Hematopoietic multipotent progenitor cell treated with erythropoietin and hydrocortisone succinate and interleukin-3 and kit ligand, for 6 days (in vitro differentiated cells): ENCODE measurements at places on chromosomes 7 and 10.

DNA sequence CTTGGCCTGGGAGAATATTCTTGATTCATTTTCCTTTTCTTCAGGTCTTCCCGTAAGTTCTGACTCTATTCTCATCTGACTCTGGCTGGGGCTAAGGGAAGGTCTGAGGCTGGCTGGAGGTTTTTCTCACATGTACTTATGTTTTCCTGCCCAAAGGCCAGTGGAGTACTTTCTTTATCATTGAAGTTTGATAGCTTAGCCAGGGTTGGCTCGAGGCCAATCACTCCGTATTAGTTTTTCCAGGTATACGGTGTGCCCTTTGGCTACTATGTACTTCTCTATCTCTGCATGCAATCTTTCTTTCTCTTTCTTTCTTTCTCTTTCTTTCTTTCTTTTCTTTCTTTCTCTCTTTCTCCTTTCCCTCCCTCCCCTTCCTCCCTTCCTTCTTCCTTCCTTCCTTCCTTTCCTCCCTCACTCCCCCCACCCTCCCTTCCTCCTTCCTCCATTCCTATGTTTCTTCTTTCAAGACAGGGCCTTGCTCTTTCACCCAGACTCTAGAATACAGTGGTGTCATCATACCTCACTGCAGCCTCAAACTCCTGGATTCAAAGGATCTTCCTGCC is 26.8 kb upstream of the VKORC1L1 start:
- no peak for DNase-seq

DNA sequence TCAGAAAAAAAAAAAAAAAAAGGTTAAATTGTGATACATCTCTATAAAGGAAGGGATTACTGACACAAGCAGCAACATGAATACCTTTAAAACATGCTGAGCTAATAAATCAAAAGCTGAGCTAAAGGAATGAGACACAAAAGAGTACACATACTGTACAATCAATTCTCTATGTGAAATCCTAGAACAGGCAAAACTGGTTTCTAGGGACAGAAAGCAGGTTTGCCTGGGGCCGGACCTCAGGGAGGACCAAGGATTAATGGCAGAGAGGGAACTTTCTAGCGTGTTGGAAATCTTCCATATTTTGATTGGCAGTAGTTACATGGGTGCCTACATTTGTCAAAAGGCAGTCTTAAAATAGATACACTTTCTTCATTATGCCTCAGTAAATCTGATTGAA is 52.5 kb downstream of the KLRG2 start:
- DNase-seq, result no peak

- no peak for DNase-seq
These were observed 468 bp upstream of the IRF5 start for GRCh38 chr7:128937271-128937646.

GRCh38 chr10:89213191-89213808 is 6.2 kb upstream of the CH25H start:
- peak; percentile 69 for DNase-seq

DNA sequence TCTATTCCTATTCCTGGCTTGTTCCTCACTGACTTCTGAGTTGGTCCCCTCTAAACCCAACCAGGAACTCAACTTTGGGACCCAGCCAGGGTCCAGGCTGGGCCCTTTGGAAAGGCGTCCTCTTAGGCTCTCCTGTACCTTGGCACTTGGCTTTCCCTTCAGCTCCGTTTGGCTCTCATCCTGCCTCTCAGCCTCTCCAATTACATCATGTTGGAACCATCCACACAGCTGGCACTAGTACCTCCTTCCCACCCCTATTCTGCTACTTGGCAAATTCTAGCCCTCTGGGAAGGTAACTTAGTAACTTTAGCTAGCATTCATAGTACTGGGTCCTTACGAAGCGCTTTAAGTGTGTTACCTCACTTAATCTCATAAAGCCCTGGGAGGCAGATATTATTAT is 205.3 kb upstream of the HABP2 start:
- DNase-seq, result no peak

- no peak for DNase-seq
These were observed 54.2 kb upstream of the FHIP2A start for GRCh38 chr10:114767101-114767985.

GRCh38 chr10:78567680-78568455 is 500.9 kb upstream of the ZMIZ1 start:
- DNase-seq, result peak; percentile 5

DNA sequence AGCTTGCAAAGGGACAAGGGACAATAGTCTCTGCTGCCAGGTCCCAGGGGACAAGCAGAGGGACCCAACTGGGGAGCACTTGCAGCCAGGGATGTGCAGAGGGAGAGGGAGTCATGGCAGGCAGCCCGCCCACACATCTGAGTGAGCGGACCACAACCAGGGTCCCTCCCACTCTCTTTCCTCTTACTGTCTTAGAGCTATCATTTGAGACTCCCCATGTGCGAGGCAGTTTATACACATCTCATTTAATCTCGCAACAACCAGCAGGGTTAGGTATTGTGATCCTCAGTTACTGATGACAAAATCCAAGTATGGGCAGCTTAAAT is 70.2 kb downstream of the BEND7 start:
- no peak for DNase-seq

GRCh38 chr10:68235581-68235980 is 3.7 kb upstream of the ATOH7 start:
- DNase-seq, result peak; percentile 13

DNA sequence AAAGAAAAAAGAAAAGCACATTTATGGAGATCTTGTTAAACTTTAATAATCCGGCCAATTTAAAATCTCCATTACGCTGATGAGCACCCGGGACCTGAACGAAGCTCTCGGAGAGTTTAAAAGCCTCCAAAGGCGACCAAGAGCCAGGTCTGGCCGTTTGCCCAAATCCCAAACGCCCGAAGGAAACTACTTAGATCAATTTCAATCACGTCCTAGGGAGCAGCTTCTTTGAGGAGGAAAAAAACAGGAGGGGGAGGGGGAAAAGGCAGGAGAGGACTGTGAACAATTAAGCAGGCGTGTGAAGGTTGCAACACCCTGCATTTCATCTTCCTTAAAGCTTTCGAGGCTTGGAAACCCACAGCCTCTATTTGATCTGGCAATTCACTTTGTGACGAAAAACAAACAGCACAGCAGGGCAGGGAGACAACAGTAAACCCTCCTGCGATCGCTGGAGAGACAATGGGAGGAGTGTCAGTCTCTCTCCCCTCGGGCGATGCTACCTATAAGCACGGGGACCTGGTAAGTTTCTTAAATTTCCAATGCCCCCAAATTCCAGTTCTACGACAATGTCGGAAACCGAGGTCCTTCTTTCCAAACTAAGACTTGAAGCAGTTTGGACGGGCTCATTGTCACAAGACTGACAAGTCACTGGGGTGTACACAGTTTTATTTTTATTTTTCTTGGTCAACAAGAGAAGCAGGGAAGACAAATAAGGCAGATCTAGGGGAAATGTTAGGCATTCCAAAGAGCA is 1.2 kb downstream of the KLF6 start:
- DNase-seq, result peak; percentile 71

- no peak for DNase-seq
These were observed 31.2 kb downstream of the ERLIN1 start for GRCh38 chr10:100154666-100155065.

DNA sequence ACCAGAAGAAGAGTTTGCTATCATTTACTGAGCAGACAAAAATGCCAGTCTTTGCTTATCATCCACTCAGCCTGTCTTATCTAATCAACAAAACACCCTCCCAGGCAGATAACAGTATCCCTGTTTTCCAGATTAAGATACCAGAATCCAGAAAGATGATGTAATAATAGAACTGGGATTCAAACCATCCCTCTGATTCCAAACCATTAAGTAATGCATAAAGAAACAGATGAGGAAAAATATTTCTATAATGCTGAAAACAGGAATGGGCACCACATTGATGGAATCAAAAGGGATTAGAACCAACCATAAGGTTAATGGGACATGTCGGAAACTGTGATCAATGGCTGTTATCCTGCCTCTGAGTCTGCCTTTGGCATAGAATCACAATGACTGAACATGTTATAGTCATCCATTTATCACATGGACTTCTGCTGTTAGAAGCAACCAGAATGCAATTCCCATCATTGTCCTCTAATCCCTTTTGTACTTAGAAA is 92.1 kb upstream of the RSU1 start:
- no peak for DNase-seq

DNA sequence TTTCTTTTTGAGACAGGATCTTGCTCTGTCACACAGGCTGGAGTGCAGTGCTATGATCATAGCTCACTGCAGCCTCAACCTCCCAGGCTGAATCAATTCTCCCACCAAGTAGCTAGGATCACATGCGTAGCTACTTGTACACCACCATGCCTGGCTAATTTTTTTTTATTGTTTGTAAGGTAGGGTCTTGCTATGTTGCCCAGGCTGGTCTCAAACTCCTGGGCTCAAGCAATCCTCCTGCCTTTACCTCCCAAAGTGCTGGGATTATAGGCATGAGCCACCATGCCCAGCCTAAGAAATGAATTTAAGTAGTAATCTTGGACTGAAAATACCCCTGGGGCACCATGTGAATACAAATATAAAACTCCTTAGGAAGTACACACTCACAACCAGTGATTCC is 5.8 kb downstream of the NUDT13 start:
- no peak for DNase-seq

GRCh38 chr7:45077579-45077978 is 11.2 kb downstream of the NACAD start:
- DNase-seq, result no peak

- no peak for DNase-seq
These were observed 46.8 kb upstream of the CRTAC1 start for GRCh38 chr10:98077223-98077622.

- DNase-seq, result no peak
These were observed 76.4 kb upstream of the FEZF1 start for GRCh38 chr7:122380992-122381391.

DNA sequence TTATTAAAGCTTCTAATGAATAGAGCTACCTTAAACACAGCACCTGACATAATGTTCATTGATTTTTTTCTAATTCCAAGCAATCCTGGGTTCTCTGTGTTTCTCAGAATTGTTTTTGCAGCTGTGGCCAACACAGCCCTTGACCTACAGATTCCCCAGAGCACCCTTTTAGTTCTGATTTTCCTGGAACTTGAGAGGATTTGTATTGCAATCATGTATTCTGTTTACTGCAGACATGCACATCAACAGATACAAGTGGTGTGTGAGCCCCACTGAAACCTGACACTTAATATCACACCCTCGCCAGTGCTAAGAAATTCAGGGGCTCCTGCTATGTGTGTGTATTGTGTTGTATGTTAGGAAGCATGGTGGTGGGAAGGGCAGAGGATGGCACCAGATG is 344.2 kb upstream of the POM121L12 start:
- no peak for DNase-seq

GRCh38 chr7:12754179-12754578 is 66.7 kb downstream of the ARL4A start:
- DNase-seq, result no peak

DNA sequence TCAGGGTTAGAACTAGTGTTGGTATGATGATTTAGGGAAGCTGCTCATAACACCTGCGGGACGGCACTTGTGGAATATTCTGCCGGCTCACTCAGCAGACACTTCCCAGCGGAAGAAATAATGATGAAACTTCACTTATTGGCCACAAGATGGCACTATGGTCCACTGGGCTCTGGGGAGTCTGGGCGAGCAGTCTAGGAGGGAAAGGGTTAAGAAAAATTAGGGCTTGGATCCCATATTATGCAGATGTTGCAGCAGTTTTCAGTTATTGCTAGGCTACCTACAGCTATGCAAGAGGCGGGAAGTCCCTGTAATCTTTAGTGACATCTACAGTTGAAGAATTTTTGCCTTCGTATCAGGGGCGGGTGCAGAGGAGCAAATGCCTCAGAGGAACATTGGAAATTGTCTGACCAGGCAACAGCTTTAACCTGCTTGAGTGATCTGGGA is 238.7 kb upstream of the PRSS58 start:
- peak; percentile 84 for DNase-seq

DNA sequence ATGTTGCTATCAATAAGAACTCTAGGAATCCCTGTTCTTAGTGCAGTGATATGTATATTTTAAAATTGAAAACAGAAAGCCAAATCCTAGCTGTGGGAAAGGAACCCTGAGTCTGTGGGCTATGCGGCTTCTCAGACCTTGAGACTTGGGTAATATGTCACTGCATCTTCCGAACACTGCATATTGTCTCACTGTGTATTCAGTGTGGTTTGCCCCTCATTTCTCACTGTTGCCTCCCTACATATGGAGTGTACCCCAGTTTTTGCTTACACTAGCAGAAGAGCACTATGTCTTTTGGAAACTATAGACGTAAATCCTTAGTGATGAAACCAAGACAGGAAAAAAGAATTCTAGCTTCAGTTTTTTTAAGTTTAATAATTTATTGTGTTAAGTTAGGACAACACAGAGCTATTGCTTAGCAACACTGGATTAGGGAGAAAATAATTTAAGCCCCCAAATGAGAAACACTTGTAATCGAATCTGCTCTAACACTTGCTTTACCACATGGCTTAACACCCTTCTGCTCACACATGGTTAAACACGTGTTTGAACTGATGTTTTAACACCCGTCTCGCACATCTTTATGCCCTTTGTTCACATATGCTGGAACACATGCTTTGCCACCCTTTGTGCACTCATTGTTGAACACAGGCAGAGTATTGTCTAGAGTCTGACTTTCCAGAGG is 251.3 kb downstream of the VTI1A start:
- DNase-seq, result no peak

GRCh38 chr10:51144161-51144781 is 70.0 kb downstream of the PRKG1 start:
- no peak for DNase-seq
